Left colon (tissue), 2 donors: ENCODE measurements at places on chromosomes 7 and 10. TPM values are rescaled to one million over a fixed set of nuclear protein-coding genes. Genes with fewer than 3 reads are reported as not detected.

Gene CLDN4
- total RNA-seq = 1,246 TPM

- DNase-seq = no peak
Measured at GRCh38 chr10:80177781-80178636, 27.3 kb downstream of the ANXA11 start.

DNA sequence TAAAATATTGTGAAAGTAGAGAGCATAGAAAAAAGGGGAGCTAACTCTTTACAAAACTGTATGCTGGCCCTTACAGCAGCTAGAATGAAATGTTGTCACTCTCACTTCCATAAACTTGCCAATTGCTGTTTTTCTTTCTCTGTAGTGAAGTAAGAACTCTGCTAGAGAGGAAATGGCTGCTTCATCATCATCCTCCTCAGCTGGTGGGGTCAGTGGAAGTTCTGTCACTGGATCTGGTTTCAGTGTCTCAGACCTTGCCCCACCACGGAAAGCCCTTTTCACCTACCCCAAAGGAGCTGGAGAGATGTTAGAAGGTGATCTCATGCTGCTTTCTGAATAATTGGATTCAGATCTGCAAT is 7.6 kb upstream of the ASCC1 start:
- DNase-seq = no peak

DNA sequence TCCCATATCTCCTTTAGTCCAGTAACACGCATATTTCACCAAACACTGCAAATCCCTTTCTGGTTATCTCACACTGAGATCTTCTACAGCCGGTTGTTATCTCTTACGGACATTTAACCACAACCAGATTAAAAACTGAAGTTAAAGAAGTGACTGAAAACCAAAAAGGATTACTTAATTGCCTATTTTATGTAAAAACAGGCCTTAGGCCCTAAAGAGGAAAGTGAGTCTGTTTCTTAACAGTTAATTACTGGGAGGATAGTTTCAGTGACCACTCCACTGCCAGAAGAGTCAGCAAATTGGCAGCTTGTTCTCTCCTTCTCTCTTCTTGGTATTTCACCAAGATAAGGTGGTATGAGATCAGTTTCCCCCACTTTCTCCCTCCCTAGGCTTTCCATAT is 161.9 kb upstream of the MEOX2 start:
- no peak for DNase-seq

DNA sequence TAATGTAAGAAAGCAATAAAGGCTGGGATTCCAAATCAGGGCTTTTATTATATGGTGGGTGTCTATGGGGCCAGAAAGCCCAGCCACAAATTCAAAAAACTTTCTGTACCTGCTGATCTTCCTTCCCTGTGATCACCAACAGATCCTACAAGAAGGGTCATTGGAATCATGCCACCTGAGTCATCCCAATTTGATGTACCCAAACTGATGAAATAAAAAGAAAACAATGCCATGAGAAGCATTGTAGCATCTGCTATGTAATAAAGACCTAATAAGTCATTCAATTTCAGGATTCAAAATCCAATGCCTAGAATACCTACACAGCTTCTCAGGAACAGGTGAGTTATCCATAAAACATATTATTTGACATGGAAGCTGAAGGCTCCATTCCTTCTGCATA is 228.8 kb downstream of the DKK1 start:
- DNase-seq = no peak

Gene GIMAP4
- 16.2 TPM for total RNA-seq

Gene TMEM236
- total RNA-seq = 53.0 TPM

DNA sequence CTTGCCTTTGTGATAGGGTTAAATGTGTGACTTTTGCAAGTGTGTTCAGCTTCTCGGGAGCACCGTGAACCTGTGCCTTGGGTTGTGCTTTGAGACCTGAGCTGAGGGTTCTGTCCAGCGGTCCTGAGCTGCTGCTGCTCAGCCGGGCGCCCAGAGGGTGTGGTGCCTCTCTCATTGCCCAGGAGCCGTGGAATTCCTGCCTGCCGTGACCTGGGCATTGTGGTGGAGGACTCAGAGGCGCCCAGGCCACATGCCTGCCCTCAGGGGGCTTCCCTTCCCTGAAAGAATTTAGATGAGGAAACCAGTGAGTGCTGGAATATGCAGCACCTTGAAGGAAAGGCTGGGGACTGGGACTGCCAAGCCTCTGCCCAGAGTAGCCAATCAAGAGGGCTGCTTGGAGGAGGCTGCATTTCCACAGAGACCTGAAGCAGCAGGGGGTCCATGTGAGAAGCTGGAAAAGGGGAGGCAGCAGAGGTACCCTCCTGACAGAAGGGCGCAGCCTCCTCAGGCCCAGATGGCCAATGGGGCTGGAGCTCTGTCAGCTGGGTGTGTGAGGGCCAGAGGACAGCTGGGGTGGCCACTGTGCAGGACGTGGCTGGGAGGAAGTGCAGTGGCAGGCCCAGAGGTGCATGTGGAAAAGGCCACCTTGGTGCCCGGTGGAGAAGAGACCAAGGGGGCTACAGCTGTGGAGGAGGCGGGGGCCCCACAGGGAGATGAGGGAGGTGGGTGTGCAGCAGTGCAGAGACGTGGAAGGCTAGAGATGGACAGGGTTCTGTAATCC is 107.3 kb downstream of the NKX6-2 start:
- no peak for DNase-seq

DNA sequence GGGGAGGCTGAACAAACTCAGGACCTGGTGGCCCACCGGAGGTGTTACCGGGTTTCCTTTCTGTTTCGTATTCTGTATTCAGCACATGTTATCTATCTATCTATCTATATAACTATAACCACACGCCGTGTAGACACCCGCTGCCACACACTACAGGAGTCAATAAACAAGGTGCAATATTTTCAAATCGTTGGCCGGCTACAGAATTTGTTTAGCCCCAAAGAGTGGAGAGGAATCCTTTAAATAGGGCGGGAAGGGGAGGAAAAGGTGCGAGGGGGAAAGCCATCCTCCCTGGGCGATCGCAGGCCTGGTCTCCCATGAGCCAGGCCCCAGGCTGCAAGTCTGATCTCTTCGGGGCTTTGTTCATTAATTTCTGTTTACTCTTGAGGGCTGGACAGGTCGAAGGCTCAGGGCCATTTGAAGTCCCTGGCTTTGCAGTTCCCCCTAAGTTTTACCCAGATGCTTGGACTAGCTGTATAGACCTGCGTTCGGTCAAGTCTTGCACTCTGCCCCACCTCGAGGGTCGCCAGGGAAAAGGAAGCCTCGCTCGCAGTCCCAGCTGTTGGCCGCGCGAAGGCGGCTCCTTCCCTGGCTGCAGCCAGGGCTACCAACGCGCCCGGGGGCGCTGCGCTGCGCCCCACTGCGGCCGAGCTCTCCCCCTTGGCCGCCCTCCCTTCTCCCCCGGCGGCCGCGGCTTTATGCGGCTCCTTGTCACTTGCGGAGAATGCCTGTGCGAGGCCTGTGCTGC is 3.8 kb downstream of the NKX2-3 start:
- peak; percentile 33 for DNase-seq

DNA sequence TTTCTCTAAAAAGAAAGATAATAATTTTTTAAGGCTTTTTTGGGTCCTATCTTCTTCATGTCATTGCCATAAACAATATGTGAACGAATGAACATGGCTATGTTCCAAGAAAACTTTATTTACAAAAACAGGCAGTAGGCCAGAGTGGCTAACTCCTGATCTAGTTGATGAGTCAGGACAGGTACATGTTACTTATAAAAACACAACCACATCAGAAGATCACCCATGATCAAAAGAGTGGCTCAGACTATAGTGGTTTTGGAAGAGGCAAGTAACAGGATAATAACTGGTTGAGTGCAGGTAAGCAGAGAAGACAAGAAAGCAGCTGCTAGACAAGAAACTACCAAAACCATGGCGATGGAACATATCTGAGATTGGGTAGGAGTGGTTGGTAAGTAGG is 468.7 kb downstream of the KCNMA1 start:
- no peak for DNase-seq

DNA sequence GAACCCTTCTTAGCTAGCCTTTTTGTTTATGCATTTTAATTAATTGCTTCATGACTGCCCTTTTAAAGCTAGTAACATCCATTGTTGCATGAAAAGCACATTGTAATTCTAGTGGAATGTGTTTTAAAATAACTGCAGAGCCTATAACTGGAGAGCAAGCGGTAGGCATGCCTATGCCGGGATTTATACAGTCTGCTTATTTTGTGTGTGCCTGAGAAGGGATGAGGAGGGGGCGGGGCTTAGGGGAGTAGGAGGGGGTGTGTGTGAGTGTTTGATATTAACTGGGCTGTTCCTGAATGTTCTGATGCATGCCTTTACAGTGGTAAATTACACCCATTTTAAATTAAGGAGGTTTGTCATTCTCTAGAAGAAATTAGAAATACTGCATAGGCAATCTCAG is 208.1 kb downstream of the TCF7L2 start:
- DNase-seq = no peak

Gene ENTPD1
- 14.4 TPM for total RNA-seq

DNA sequence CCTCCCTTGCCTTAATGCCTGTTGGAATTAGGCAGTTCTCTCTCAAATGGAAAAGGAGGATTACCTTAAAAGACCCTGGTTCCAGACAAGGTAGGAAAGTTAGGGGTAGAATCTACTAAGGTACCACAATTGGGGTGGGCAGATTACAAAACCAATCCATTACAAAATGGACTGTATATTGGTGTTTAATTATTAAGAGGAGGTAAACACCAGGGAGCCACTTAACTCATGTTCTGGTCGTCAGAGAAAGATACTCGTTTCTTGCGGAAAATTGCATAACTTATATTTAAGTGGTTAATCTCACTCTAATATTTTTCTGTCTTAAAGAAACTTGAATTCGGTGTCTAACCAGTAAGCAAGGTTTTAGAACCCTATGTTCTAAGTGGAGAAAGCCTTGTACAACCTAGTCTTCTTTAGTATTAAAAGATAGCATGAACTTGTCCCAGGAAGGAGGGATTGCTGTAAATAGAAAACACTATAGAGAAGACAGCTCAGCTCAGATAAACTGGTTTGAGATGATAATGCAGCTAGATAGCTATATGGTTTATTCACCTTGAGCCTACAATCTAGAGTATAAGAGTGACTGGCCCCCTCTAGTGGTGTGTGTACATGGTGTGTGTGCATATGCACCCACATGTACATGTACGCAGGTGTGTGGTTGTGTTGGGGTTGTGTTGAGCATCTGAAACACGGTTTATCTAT is 58.0 kb upstream of the STRIP2 start:
- peak; percentile 81 for DNase-seq

DNA sequence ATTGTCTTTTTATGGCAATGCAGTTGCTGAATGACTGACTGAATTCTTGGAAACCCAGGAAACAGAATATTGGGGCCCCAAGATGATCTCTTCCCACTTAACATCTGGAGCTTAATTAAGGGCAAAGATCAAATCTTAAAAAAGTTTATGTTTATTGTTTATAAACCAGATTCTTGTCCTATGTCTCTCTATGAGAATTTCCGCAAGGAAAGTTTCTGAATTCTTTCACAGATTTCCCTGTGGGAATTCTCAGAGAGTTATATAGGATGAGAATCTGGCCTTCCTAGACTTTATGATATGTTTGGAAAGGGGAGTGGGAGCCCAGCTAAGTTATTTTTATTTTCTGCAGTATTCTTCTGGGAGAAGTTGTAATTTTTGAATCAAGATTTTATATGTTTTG is 166.3 kb downstream of the RNLS start:
- no peak for DNase-seq

- DNase-seq = no peak
Measured at GRCh38 chr10:60335708-60336107, 54.0 kb downstream of the ANK3 start.
